ENCODE measurements at places on chromosomes 6 and 20.

GRCh38 chr6:63705707-63706106 lies 70.1 kb downstream of the PHF3 start:
- DNase-seq: no peak

- no peak for DNase-seq
Measured at GRCh38 chr20:39302312-39302711, 340.2 kb downstream of the DHX35 start.

GRCh38 chr6:4405621-4406212 lies 270.3 kb upstream of the ECI2 start:
- DNase-seq: no peak

DNA sequence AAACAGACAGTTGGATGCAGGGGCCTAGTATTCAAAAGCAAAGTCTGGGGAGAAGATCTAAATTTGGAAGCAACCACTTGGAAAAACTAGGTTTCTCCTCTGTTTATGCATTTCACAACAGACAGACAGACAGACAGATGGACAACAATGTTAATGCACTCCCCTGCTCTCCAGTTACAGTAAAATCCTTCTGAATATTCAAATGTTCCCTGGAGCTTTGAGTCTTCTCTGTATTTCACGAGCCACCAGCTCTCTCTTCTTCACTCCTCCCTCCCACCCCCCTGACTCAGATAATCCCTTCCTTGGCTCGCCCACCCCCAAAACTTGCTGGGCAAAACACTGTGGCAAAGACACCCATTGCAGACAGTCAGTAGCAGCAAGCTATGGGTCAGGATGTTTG lies 129.3 kb upstream of the TOP1 start:
- DNase-seq: no peak

DNA sequence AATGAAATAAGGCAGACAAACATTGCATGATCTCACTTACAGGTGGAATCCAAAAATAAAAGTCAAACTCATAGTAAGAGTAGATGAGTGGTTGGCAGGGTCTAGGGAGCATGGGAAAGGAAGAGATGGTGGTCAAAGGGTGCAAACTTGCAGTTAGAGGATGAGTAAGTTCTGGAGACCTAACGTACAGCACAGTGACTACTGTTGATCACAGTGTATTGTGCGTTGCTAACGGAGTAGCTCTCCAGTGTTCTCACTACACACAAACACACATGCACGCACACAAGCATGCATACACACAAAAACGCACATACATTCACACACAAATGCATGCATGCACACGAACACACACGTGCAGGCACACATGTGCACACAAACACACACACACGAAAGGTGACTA lies 54.9 kb downstream of the LY86 start:
- no peak for DNase-seq

- no peak for DNase-seq
Measured at GRCh38 chr6:73923905-73924485, 228.0 kb downstream of the CD109 start.

GRCh38 chr6:145814035-145814500 lies 527 bp downstream of the FBXO30 start:
- DNase-seq: no peak

GRCh38 chr6:125155344-125155743 lies 1.8 kb downstream of the TPD52L1 start:
- DNase-seq: no peak

DNA sequence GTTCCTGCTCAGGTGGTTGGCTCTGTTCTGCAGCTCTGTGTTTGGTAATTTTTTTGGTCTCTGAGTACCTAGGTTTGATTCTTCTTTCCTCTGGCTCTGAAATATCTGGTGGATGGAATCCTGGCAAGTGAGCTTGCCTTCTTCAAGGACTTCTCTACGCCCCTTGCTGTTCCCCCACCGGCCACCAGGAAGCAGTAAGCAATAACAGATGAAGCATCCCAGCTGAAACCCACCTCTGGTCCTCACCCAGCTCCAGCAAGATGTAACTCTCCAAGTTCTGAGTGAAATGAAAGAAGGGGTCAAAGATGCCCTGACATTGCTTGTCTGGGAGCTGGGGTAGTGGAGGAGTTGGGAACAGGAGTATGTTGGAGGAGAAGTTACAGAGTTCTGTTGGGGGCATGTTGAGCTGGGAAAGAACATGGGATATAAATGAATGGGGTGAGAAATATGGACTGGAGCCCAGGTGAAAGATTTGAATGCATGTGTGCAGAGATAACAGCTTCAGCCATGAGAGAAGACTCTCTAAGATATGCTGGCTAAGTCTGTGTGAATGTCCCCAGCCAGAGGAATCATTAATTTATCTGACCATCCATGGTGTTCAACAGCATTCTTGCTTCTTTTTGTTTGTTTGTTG lies 51.3 kb upstream of the GLP1R start:
- no peak for DNase-seq

DNA sequence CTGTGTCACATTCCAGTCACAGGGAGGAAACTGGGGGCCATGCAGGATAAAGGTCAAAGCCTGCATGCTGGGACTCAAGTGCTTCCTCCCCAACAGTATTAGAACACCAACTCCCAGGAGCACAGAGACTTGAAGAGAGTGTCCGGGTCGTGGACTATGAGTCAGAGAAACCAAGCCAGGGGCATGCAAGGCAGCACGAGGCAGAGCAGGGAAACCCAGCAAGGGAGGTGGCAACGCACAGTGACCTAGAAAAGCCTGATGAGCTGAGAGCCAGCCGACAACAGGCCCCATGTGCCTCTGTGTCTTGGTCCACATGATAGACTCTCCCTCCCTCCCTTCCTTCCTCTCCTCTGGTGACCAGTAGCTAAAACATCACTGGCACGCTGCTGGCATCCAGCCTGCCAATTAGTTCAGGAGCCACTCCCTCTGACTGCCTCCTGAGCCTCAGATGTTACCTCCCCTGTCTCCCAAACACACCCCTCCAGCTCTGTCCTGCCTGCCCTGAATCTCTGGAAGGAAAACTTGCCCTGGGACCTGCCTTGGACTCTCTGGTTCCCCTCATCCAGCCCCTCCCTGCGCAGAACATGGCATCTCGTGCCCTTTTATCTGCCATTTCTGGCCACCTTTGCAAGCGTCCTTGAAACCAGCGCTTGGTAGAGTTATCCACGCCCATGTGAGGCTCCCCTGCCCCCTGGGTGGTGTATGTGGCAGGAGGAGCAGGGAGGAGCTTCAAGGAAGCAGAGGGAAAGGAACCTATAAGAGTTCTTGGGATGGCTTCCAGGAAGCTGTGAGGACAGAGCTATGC lies 16.2 kb upstream of the RNF39 start:
- no peak for DNase-seq

- no peak for DNase-seq
Measured at GRCh38 chr6:51472745-51473487, 614.5 kb downstream of the PKHD1 start.

DNA sequence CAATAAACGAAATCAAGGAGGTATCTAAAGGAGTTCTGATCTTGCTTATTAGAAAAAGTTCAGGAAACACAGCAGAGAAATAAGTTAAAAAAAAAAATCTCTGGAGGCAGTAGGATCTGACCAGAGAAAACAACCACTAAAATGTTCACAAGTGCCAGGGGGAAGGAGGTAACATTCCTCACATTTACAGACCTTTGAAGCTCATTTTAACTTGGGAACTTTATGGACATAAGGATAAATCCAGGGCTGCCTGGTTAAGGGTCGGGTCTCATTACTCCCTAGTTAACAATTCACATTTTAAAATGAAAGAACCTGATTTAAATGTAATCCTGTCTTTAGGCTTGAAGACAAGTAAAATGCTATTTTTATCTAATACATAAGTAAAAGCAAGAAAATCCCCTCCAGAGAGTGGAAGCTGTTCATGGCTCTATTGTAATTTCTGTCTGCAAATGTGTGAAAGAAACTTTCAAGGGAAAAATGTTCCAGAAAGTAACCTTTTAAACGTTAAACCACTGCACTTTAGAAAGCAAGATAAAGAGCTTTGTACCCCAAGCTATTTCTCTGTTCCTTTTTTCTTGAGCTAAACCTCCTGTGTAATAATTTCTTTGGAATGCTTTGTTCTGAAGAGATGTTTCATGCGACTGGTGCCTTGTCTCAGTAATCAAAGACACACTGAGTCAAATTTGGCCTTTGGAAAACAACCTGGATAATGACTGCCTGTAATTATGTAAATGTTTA lies 38.2 kb downstream of the MYLIP start:
- no peak for DNase-seq

- DNase-seq: no peak
Measured at GRCh38 chr20:3135507-3136070, 24.1 kb downstream of the FASTKD5 start.

- no peak for DNase-seq
Measured at GRCh38 chr20:41225091-41225490, 87.7 kb downstream of the PLCG1 start.

DNA sequence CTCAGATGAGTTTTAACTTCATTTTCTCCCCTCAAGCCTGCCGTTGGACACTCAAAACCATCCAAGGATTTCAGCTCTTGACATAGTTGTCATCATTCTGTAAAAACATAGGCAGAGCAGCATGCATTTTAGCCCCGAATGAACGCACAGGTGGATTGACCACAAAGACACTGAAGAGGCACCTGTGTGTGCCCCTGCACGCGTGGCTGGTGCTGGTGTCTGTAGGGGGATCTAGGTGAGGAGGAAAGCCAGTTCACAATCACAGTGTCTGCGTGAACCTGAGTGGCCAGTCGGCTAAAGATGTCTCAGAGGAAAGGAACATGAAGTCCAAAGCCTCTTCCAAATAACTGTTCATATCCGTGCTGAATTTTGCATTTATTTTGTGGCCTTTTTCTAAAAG lies 309.2 kb downstream of the QKI start:
- DNase-seq: no peak

GRCh38 chr6:156699017-156699421 lies 78.2 kb upstream of the ARID1B start:
- DNase-seq: no peak

- DNase-seq: no peak
Measured at GRCh38 chr20:63405102-63405730, 44.1 kb upstream of the CHRNA4 start.

DNA sequence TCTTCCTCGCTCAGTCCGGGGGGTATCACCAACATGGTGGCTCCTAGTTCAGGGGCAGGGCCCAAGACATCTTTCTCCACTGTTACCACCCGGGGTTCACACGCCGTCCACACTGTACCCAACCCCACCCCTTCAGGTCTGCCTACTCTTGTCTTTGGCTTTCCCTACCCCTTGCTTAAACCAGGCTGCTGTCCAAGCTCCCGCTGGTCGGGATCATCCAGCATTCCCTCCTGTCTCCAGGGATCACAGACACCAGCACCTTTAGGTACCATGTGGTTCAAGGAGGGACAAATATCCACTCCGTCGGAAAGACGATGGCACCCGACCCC lies 395 bp downstream of the NELFE start:
- DNase-seq: no peak

- DNase-seq: no peak
Measured at GRCh38 chr6:41707565-41708200, 27.7 kb downstream of the TFEB start.

DNA sequence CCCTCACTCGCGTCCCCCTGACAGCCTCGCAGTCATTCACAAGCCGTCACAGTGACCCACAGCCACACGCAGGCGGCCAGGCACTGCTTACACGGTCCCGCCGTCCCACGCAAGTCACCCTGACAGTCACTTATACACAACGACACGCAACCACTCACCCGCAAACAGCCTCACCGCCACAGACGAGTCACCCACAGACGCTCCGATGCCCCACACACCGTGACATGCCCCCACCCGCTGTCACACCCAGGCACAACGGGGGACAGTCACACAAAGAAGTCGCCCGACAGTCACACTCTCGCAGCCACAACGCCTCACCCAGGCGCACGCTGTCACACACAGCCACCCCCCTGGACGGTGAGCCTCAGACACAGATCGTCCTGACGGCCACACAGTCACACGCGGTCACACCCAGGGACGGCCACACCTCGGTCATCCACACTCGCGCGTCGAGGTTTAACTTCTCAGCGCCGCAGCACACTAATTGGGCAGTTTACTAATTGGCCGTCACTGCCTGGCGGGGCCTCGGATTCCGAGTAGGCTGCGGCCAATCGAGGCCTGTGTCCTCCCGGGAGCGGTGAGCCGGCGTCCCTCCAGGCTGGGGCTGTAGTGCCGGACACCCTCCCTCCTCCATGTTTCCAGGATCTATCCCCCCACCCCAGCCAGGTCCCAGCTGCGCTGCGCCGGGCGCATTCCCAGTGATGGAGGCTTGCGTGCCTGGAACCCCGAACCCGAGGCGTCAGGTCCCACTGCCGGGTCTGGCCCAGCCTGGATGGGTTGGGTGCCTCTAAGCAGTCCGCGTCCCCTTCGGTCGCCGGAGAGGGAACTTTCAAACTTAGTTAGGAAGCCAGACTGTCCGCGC lies 790 bp downstream of the TOX2 start:
- no peak for DNase-seq

DNA sequence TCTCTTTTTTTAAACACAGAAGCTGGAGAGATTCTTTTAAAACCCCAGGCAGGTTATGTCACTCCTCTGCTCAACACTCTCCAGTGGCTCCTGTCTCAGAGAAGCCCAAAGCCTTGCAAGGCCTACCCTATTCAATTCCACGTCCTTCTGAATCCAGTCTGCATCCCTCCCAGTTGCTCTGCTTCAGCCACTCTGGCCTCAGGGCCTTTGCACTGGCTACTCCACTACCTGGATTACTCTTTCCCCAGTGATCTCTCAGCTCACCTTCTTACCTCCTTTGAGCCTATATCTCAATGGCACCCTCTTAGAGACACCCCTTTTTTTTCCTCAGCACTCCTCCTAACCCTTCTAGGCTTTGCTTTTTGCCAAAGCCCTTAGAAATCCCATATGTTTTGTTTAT lies 185.8 kb downstream of the CLIC5 start:
- DNase-seq: no peak

- DNase-seq: no peak
Measured at GRCh38 chr20:63657260-63657936, 714 bp upstream of the RTEL1 start.

DNA sequence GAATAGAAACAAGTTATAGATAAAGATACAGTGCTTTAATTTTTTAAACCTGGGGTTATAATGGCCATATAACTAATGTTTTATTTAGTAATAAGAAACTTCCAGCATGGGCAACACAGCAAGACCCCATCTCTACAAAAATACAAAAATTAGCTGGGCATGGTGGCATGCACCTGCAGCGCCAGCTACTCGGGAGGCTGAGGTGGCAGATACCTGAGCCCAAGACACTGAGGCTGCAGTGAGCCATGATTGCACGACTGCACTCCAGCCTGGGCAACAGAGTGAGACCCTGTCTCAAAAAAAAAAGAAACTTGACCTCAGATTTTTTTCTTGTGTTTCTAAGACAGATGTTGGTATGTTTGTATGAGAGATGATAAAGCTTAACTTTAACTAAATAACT lies 22.9 kb downstream of the EEF1A1 start:
- no peak for DNase-seq

- no peak for DNase-seq
Measured at GRCh38 chr20:3876000-3876399, 13.2 kb upstream of the PANK2 start.

- no peak for DNase-seq
Measured at GRCh38 chr20:31667315-31668285, 29.9 kb downstream of the COX4I2 start.

DNA sequence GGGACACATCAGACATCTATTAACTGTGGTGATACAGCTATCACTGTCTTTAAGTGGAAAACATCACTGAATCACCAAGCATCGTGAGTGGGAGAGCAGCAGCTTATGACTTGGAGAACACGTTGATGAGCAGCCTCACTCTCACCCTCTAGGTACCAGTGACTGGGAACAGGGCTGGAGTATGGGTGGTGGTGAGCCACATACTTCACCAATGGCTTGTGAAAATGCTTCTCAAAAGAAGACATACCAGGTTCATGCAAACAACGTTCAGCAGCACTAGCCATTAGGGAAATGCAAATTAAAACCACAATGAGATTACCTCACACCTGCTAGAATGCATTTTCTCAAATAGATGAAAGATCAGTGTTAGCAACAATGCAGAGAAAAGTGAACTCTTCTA lies 25.3 kb downstream of the SNX5 start:
- no peak for DNase-seq
